ENCODE measurements at places on chromosomes 3 and 15. TPM values are rescaled to one million over a fixed set of nuclear protein-coding genes. Genes with fewer than 3 reads are reported as not detected.

GRCh38 chr3:18080198-18080689 lies 337.8 kb upstream of the TBC1D5 start:
- H3K27me3 ChIP-seq, result no peaks in the 10 kb centered on the region
- peak overlapping the region; percentile 6 for H3K27ac ChIP-seq
- H3K4me3 ChIP-seq, result no peak overlapping the region
- no peaks in the 10 kb centered on the region for H3K36me3 ChIP-seq
- peak; percentile 39 for DNase-seq

GRCh38 chr15:85404918-85405866 lies 24.8 kb downstream of the AKAP13 start:
- H3K4me1 ChIP-seq, result peaks cover 59% of the 10 kb centered on the region
- H3K27me3 ChIP-seq, result no peaks in the 10 kb centered on the region
- H3K4me3 ChIP-seq, result no peak overlapping the region
- DNase-seq, result no peak
- peaks cover 6% of the 10 kb centered on the region for H3K36me3 ChIP-seq

DNA sequence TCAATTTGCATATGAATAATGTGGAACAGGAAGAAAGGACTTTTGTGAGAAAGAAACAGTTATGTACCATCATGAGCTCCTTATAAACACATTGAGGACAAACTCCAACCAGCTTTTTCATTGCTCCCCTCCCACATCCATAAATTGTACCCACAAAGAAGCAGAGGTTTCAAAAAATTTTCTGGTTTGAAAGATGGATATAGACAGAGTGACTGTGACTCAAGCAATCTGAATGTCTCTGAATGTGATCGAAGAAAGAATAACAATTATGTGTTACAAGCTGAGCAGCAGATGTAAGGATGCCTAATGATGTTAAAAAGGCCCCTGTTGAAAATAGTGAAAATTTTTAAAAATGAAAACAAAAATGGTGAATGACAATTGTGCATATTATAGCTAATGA lies 127.4 kb downstream of the TFG start:
- H3K27ac ChIP-seq, result no peak overlapping the region
- H3K27me3 ChIP-seq, result no peaks in the 10 kb centered on the region
- H3K4me1 ChIP-seq, result no peaks in the 10 kb centered on the region
- no peaks in the 10 kb centered on the region for H3K36me3 ChIP-seq

Gene ARNT2
- total RNA-seq, result 1.6 TPM

DNA sequence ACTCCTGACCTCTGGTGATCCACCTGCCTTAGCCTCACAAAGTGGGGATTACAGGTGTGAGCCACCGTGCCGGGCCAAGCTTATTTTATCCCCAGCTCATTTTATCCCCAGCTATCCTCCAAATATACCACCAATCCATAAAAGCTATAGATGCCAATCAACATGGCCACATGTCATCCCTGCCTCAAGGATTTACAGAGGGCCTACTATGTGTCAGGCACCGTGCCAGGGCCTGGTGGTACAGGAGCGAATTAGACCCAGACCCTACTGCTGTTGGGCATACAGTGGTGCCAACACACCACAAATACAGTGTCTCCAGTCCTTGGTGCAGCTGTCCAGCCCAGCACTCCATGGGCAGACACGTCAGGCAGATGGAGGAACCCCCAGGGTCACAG lies 73.4 kb downstream of the SCN5A start:
- H3K36me3 ChIP-seq, result no peaks in the 10 kb centered on the region
- no peaks in the 10 kb centered on the region for H3K4me1 ChIP-seq
- no peak for DNase-seq
- H3K27me3 ChIP-seq, result no peaks in the 10 kb centered on the region

DNA sequence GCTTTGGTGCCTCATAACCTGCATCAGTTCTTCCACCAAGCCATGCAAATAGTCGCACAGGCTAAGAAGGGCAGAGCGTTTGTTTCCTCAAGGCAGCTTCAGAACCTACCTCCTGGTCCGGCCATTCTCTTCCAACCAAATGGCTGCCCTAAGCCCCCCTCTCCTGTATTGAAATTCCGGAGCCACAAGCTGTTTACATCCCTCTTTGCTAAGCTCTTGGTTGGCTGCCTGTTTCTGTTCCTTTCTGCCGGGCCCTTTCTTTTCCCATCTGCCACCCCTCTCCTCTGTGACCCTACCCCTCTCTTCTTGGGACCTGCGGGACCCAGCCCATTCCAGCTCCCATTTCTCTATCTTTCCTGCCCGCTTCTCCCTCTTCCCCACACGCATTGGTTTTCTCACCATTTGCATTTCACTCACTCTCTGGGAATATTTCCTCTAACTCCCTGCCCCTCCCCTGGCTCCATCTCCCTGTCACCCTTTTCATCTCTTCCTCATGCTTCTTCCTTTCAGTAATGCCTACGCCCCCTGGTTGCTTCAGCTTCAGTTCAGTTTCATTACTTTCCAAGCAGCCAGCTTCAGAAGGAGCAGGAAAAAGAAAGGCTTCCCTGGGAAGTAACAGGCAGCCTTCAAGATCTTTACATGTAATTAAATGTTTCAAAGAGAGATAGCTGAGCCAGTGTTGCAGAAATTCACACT lies 113.5 kb downstream of the RAB11A start:
- H3K36me3 ChIP-seq, result no peaks in the 10 kb centered on the region
- DNase-seq, result no peak
- no peak overlapping the region for H3K4me3 ChIP-seq
- no peaks in the 10 kb centered on the region for H3K4me1 ChIP-seq
- peaks cover 53% of the 10 kb centered on the region for H3K27me3 ChIP-seq

- no peak overlapping the region for H3K4me3 ChIP-seq
- no peak overlapping the region for H3K27ac ChIP-seq
- peaks cover 8% of the 10 kb centered on the region for H3K4me1 ChIP-seq
- no peak for DNase-seq
- no peaks in the 10 kb centered on the region for H3K36me3 ChIP-seq
Observed at GRCh38 chr3:64072126-64072525, 48.8 kb upstream of the PSMD6 start.

DNA sequence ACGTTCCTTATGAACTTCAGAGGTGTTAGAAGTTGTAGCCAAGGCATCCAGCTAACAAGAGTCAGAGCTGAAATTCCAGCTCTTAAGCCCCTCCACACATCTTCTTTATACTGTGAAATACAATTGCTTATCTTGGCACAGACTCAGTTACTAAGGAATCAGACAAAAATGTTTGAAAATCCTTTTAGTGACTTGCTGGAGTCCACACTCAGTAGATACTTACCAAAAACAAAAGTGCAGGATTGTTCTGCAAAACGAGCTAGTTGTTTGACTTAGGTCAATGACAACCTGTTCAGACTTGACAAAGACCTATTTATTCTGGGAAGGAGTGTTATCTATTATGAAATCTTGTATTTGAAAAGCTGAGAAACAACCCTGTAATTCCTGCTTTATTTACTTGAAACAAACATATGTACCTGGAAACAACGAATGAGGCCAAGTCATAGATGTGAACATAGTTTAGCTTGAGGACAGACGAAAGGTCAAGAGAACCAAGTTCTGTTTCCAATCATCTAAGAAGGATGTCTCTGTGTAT lies 38.5 kb downstream of the B3GNT5 start:
- peaks cover 45% of the 10 kb centered on the region for H3K4me1 ChIP-seq
- peak; percentile 66 for DNase-seq
- peaks cover 29% of the 10 kb centered on the region for H3K36me3 ChIP-seq
- peak overlapping the region; percentile 0 for H3K4me3 ChIP-seq
- H3K27me3 ChIP-seq, result no peaks in the 10 kb centered on the region

- H3K27me3 ChIP-seq, result no peaks in the 10 kb centered on the region
- peaks cover 7% of the 10 kb centered on the region for H3K4me1 ChIP-seq
Observed at GRCh38 chr3:43076857-43077256, 29.0 kb downstream of the POMGNT2 start.

GRCh38 chr15:47812470-47812999 lies 95.2 kb downstream of the SEMA6D start:
- H3K27me3 ChIP-seq, result no peaks in the 10 kb centered on the region
- H3K4me1 ChIP-seq, result peaks cover 34% of the 10 kb centered on the region
- H3K27ac ChIP-seq, result peak overlapping the region; percentile 58
- H3K36me3 ChIP-seq, result no peaks in the 10 kb centered on the region
- peak; percentile 88 for DNase-seq

All from MCF 10A (cell line).